ENCODE measurements at places on chromosomes 1 and 21.

DNA sequence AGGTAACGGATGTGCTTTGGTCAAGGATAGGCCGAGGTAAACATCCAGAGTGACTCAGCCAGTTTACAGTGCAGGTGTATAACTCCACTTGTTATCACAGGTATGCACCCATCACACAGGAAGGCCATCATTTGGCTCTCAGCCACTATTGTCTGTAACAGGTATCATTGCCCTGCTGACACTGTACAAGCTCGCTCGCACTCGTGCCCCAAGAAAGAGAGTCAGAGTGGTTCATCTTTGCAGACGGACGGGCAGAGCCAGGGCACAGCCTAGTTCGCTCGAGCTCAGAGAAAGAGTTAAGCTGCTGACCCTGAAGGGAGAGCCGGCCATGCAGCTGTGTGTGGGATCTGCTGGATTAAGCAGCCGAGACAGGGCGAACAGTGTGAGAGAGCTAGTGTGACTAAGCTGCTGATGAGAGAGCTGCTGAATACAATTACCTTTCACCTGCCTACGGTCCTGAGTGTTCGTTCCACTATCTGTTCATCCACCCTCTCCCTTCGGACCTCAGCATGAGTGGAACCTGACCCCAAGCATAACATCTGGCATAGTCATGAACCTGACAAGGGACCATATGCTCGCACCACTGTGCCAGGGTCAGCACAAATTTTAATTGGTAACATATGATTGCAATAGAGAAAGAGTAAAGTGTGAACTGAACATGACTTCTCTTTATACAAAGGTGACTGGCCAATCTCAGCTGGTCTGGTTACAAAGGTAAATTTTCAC, 27.0 kb upstream of the LYPD8 start:
- DNase-seq = no peak

DNA sequence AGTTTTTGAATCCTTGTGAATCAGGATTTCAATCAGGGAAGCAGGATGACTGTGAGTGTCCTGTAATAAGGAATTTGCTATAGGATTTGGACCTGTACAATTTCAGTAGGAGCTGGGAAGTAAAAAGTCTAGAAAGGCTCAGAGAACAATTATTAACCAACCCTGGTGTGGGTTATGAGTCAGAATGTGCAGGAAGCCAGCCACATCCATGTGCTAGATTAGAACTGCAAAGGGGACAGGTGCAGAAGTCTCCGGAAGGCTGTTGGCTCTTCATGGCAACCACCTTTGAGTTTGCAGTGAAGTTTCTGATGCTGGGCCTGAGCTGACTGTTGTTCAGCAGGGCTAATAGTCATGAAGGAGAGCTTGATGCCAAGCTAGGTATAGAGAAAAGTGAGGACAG, 70.7 kb downstream of the SPATA46 start:
- DNase-seq = no peak

DNA sequence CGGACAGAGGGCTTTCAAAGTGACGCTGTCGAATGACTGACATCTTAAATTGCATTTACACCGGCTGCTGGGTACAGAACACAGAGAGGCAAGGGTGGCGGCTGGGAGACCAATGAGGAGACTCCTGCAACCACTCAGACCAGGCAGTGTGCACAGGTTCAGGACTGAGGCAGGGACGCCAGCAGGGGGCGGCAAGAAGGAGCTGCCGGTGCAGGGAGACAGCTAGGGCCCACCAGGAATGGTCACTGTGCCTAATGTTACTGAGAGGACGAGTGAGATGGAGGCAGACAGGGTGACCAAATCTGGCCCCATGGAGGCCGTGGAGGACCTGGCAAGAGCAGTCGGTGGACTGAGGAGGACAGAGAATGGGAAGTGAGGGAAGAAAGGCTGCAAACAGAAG, 23.5 kb downstream of the GLIS1 start:
- DNase-seq = no peak

GRCh38 chr1:75472089-75472970, 138.6 kb downstream of the SLC44A5 start:
- DNase-seq = no peak

GRCh38 chr1:115717541-115717940, 51.0 kb downstream of the CASQ2 start:
- no peak for DNase-seq

GRCh38 chr1:15918962-15919715, 56.8 kb downstream of the ZBTB17 start:
- no peak for DNase-seq

DNA sequence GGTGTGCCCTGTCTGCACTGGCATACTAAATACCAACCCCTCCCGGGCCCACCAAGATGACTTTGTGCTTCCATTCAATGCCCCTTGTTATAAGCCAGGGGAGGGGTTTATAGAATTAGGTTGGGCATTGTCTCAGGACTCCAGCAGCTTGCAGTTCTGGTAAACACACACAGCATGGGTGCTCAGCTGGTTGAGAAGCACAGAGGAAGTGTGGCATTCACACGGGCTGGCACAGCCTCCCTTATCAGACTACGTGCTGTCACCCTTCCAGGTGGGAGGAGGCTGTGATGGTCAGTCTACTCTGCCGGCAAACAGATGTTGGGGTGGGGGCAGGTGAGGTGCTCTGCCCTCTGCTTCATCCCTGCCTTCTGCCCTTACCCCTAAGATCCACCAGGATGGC, 15.0 kb upstream of the SLC6A17 start:
- no peak for DNase-seq

DNA sequence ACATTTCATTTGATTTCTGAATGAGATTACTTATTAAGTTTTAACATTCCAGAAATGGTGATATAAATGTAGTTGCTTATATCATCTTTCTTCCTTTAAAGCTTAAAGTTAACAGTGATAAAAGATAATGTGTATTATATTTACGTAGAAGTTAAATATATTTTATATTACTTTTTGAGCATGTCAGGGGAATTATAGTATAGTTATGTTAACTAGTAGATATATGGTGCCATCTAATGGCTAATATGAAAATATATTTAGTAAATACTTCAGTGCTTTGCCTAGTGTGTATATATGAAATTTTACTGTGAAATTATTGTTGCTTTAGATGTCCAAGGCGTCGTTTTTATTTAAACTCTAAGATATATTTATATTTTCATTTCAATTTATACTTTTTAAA, 51.5 kb downstream of the SYT14 start:
- DNase-seq = peak; percentile 76

GRCh38 chr21:45409466-45410150, 4.6 kb downstream of the COL18A1 start:
- no peak for DNase-seq

DNA sequence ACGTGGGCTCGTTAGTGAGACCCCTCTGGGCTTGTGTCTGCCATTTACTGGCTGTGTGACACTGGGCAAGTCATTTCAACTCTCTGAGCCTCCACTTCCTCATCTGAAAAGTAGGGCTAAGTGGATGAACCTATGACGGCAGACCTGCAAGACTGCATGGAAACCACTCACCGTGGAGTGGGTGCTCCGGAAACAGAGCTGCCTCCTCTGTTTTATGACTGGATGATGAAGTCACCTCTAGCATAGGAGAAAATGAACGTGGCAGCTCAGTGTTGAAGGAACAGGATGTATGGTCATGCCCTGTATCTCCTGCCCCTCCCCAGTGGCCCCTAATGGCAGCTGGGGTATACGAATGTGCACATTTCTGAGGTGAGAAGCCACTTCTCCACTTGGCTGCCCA, 40.5 kb downstream of the STPG1 start:
- no peak for DNase-seq

DNA sequence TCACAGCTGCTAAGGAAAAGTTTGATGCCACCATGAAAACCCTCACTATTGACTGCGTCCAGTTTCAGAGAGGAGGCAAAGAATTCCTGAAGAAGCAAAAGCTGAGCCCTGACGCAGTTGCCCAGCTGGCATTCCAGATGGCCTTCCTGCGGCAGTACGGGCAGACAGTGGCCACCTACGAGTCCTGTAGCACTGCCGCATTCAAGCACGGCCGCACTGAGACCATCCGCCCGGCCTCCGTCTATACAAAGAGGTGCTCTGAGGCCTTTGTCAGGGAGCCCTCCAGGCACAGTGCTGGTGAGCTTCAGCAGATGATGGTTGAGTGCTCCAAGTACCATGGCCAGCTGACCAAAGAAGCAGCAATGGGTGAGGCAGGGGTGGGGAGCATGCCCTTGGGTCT, 9.5 kb downstream of the CZIB start:
- DNase-seq = no peak

DNA sequence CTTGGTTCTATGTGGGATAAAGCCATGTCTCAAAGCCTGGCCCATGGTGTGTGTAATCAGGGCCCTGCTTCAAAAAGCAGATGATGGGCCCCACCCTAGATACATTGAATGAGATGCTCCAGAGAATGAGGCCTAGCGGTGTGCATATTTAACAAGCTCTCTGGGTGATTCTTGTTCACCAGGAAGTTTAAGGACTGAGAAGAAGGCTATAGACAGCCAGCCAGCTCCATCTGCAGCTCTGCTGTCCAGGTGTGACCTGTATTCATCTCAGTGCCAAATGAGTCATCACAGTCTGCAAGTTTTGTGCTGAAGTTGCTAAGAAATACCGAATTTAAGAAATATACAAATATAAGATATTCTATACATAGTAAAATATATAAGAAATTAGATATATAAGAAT, 182.0 kb upstream of the RUNX1 start:
- DNase-seq = no peak

DNA sequence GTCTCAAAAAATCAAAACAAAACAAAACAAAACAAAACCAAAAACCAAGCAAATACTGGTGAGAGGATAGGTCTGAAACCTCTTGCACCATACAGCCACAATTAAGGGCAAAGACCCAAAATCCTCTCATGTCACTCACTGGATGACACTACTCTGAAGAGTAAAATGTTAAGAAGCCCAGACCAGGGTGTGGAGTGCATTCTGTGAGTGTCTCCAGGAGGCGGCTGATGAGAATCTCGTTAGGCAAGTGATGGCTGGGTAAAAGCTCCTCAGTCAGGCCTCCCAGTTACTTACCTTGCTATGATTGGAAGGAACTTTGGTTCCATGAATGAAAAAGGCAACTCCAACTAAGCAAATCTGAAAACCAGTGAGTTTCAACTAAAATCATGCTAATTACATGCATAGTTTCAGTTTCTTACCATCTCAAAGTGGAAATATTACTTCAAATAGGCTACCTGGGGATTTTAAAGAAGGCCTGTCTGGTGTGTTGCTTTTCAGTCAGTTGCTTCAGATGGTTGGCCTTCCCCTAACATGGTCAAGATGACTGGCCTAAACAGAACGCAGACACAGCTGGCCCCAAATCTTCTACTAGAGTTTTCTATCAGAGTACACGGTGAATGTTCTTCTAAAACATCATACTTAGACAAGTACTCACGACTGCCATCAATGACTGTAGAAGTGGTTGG, 95.1 kb downstream of the KIAA0319L start:
- DNase-seq = no peak

- no peak for DNase-seq
Observed at GRCh38 chr21:45893740-45894449, 87.7 kb upstream of the COL6A1 start.

DNA sequence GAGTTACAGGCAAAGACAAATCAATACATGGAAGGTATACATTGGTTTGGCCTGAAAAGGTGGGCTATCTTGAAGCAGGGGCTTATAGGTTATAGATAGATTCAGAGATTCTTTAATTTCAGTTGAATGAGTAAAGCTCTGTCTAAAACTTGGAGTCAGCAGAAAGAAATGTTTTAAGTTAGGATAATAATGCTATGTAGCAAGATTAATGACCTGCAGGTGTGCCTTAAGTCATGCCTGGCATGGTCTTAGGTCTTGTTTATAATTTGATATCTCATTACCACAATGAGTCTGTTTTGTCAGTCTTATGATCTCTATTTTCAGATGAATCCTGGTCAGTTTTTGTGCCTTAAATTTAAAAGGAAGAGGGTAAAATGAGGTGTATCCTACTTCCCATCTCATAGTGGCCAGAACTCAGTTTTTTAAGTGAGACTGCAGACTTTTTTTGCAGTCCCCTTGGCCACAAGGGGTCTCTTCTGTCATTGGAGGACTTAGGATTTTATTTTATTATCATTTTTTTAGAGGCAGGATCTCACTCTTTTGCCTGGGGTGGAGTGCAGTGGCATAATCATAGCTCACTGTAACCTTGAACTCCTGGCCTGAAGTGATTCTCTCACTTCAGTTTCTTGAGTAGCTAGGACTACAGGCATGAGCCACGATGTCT, 21.3 kb upstream of the PGBD2 start:
- DNase-seq = peak; percentile 27

GRCh38 chr1:157646144-157646543, 48.3 kb upstream of the FCRL4 start:
- no peak for DNase-seq

GRCh38 chr1:95257758-95258157, 23.7 kb downstream of the RWDD3 start:
- DNase-seq = no peak

DNA sequence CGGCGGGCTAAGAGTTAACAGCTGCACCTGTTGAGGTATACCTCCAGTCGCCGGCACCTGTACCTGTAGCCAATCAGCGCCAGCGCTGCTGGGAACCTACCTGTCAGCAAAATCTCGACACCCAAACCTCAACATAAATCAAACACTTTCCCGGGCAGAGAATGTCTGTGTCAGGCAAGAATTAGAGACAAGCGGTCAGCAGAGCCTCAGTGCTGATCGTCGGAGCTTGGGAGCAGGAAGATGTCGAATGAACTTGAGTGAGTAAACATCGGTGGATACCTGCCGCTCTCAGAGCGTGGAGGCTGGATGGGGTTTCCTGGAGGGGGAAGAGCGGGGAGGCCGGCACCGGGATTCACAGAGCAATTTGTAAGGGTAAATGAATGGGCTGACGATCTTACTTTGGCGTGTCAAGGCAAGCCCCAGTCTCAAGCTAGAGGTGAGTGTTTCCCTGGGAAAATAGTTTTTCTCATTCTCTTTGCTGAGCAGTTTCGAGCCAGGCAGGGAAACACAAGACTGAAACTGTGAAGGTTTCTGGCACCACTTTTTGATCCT, at the start of gene GRHL3:
Gene GRHL3 (plus strand): TSS at position 46 of the 552 bp plus-strand sequence. CDS start 195 bp downstream, at position 241.
- DNase-seq = no peak

DNA sequence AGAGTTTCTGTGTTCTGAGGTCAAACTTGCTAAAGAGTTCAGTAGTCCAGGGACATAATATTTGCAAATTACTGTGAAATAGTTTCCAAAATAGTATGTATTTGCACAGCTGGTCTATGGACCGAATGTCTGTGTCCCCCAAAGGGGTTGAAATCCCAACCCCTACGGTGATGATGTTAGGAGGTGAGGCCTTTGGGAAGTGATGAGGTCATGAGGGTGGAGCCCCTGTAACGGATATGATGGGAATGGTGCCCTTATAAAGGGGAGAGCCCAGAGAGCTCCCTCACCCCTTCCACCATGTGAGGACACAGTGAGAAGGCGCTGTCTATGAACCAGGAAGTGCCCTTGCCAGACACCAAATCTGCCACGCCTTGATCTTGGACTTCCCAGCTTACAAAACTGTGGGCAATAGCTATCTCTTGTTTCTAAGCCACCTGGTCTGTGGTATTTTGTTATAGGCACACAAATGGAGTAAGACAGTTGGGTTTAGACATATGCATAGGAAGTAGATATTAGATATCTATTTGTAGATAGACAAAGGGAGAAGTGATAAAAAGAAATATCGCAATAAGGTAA, 21.7 kb downstream of the RNF187 start:
- no peak for DNase-seq

GRCh38 chr21:44965251-44966022, 25.6 kb downstream of the SLX9 start:
- DNase-seq = no peak

All from RKO (cell line).